ENCODE measurements at places on chromosomes 1 and 21.
A peak's percentile ranks its signal among the peaks of the same experiment; 100 is the strongest.

- no peak for DNase-seq
Observed at GRCh38 chr1:2132222-2133038, 62.1 kb downstream of the FAAP20 start.

GRCh38 chr1:204213668-204214662, at the start of gene GOLT1A:
Gene GOLT1A (minus strand): TSS chr1:204213988. CDS start chr1:204213906, 82 bp downstream.
- peak; percentile 40 for DNase-seq

GRCh38 chr1:206111271-206111927, 5.8 kb downstream of the AVPR1B start:
- no peak for DNase-seq

DNA sequence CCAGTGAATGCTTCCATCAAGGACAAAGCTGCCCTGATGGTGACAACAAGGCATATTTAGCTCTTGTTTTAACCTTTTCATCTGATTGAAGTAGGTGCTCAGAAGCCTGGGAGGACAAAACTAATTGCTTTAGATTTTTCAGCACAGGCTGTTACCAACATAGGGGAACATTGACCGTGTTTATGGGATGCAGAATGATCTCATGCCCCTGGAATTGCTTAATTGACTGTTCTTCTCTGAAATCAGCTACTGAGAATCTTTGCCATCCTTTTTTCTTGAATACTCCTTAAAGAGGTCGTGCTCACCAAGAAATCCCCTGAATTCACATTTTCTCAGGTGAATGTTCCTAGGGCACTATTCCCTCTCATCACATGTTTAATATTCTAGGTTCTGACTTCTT, 95.9 kb upstream of the CCDC190 start:
- no peak for DNase-seq

GRCh38 chr1:178870944-178871343, at the start of gene ANGPTL1:
Gene ANGPTL1 (minus strand): TSS chr1:178871077. CDS start chr1:178865776, 5,301 bp downstream.
- DNase-seq: no peak

- no peak for DNase-seq
Observed at GRCh38 chr1:112893288-112894009, 62.5 kb downstream of the SLC16A1 start.

GRCh38 chr1:43731867-43732531, 24.7 kb downstream of the ST3GAL3 start:
- DNase-seq: no peak

DNA sequence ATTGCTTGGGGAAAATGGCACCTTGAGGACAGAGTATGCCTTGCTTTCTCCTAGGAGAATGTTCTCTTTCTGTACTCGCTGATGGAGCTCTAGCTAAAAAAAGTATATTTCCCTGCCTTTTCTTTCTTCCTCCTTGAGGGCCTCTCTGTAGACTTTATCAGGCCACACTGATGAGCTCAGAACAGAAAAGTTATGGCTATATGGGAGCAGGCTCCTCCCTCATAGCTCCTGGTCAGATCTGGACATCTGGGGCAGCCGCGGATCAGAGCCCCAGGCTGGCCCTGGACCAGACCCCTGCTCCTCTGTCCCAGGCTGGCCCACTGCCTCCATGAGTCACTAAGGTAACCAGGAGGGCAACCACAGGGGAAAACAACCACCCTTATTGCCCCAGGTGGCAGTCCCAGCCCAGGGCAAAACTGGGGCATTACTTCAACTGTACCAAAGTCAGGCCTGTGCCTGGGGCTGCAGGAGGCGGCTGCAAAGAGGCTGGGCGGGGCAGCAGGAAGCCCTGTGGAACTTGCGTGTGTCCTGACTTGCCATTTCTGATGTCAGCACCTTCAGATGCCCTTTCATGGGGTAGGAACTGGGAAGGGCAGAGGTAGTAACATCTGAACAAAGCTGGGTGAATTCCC, 26.3 kb upstream of the ZNF648 start:
- no peak for DNase-seq

- no peak for DNase-seq
Observed at GRCh38 chr1:113647164-113647563, 112.1 kb downstream of the PHTF1 start.

GRCh38 chr1:231734417-231734816, 107.8 kb downstream of the DISC1 start:
- no peak for DNase-seq

DNA sequence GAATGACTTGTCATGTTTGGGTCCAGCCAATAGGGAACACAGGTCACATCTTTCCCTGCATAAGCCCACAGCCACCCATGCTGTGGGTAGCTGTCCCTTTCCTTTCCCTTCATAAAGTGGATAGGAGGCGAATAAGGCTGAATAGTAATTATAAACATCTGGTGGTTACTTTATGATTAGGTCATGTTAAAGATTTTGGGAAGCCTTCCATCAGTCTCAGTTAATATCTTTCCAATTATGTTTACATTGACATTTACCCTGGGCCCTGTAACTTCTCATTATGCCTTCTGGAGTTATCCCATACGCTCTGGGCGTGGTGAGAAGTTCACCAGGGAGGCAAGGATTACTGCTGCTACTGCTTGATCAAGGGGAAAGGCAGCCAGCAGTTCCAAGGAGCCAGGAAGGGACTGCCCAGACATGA, 197.2 kb downstream of the HLX start:
- no peak for DNase-seq

GRCh38 chr1:201357636-201358348, 19.7 kb downstream of the TNNT2 start:
- DNase-seq: no peak

DNA sequence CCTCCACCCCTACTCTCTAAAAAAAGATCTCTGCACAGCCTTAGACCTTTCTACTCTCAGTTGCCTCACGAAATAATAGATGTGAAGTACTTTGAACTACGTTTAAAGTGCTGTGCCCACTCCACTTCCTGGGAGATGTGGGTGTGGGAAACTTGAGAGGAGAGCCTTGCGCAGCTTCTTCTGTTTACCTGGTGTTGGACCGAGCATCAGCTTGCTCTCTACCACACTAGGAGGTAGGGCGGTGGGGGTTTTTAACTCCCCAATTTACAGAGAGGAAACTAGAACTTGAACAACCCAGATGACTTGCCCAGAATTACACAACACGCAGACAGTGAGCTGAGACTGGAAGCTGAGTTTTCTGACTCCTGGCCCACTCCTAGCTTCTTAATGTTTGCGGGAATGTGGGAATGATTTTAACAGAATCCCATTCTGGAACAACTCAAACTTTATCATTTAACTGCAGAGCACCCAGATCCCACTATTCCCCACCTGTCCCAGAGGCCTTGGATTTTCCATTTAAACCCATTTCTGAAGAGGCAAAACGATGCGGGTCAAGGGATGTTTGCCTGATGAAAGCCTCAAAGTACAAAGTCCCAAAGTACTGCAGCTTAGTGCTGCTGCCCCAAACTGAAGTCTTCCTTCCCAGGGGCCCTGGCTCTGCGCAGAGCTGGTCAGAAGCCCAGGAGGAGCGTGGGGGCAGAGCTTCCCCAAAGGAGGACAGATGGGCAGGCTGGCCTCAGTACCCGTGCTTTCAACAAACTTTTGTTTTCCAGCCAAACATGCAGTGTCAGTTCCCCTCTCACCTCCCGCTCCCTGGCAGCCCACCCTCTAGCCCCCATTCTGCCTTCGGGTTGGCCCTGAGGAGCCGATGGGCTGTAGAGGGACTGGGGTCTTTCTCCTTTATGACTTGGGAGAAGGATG, 19.0 kb downstream of the BTG2 start:
- no peak for DNase-seq

GRCh38 chr1:30090162-30090820, 633.1 kb downstream of the MATN1 start:
- DNase-seq: no peak

Data from stimulated activated CD4-positive, alpha-beta T cell treated with anti-CD3 and anti-CD28 coated beads, Interleukin-2, amount 100 ng/mL, for 24 hours (primary cell).